ENCODE measurements at places on chromosomes 16 and 17. TPM values are rescaled to one million over a fixed set of nuclear protein-coding genes. Genes with fewer than 3 reads are reported as not detected.

DNA sequence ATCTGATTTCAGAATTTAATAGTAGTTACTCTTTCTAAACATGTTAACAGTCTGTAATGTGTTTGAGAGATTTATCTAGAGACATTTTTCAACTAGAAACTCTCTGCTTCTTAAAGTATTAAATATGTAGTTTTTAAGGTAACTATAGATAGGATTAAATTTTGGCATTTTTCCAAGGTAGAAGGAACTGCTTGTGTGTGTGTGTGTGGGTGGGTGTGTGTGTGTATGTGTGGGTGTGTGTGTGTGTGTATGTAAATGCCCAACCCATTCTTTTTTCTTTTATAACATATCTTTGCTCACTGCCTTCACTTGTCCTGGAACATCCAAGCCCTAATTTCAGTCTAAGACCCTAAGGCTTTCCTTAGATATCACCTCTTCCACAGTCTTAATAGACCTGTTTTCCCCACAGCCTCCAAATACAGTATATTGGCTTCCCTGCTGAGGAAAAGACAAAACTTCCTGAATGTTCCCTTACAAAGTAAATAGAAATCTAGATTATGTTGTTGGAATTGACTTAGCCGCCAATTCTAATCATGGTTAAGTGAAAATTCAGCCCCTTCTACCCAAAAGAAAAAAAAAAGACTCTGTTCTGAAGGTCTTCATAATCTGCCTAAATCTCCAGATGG lies 33.5 kb downstream of the NUP93 start:
- no peak for DNase-seq

DNA sequence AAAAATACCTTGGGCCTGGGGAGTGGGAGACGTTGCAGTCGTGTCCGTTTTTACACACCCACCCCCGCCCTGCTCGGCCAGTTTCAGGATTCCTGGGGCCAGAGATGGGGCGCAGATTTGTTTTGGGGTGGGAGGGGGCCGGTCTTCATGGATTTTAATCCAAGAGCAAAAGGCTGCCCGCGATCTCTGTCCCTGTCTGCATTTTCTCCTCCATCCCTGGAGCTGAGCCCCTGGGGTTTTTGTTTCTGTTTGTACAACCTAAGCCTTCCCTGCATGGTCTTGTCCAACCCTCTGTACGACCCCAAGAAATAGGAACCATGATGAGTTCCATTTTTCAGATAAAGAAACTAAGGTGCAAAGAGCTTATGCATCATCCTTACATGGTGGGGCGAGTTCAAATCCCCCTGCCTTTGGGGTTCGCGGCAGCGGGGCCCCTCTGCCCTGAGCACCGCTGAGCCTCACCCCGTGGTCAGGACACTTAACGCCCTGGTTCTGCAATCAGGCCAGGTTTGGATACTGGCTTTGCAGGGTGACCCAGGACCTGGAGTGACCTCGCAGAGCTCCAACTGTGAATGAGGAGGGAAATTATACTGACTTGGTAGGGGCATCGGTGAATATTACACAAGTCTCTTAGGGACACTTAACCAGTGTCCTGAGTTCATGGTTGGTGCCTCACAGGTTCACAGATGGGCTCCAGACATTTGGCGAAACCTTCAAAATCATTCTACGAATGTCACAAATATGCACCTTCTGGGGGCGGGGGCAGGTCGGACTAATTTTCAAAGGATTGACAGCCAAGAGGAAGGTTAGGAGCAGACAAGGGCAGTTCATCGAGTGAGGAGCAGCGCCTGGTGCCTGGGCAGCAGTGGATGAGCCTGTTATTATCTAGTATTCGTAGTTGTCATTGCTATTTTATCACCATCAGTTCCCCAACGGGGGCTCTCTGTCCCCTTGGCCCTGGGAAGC lies 4.1 kb upstream of the FOXF1 start:
- DNase-seq = no peak

DNA sequence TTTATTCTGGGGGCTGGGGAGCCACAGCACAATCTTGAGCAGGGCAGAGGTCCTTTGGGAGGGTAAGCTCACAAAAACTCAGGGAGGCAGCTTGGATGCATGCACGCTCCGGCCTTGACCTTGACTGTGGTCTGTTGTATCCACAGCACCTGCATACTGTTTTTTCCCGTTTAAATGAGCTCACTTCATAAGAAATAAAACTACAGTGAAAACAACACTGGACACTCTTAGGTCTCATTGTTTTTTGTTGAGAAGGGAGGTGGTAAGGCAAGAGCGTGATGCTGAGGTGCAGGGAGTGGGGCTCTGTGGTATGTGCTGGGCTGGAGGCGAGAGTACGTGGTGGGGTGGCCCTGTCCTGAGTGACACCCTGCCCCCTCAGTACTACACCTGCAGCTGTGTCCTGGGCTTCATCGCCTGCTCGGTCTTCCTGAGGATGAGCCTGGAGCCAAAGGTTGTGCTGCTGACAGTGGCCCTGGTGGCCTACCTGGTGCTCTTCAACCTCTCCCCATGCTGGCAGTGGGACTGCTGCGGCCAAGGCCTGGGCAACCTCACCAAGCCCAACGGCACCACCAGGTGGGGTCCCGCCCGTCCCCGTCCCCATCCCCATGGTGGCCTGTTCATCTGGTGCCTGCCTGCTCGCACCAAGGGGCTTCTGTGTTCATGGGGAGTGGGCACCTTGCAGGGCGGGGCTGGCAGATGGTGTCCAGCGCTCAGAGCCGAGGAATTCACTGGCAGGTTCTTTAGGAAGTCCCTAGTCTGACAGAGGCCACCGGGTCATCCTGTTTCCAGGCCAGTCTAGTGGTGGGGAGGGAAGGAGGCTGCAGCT lies 44.2 kb downstream of the ADCY7 start:
- no peak for DNase-seq

LLGL2 gene
- total RNA-seq = not detected

ITGA2B gene
- not detected for total RNA-seq

DNA sequence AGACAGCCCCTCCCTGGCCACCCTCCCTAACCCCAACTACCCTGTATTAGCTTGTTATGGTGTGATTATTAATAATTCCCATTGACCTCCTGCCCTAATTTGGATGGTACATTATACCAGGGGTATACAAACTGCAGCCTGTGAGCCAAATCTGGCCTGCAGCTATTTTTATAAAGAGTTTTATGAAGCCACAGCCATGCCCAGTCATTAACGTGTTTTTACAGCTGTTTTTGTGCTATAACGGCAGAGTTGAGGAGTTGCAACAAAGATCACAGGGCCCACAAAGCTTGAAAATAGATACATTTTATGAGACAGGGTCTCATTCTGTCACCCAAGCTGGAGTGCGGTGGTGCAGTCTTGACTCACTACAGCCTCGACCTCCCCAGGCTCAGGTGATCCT lies 6.0 kb downstream of the METTL22 start:
- DNase-seq = no peak

CBFB gene
- 62.7 TPM for total RNA-seq
